GM12892 (cell line): ENCODE measurements at places on chromosomes 1 and 21.

DNA sequence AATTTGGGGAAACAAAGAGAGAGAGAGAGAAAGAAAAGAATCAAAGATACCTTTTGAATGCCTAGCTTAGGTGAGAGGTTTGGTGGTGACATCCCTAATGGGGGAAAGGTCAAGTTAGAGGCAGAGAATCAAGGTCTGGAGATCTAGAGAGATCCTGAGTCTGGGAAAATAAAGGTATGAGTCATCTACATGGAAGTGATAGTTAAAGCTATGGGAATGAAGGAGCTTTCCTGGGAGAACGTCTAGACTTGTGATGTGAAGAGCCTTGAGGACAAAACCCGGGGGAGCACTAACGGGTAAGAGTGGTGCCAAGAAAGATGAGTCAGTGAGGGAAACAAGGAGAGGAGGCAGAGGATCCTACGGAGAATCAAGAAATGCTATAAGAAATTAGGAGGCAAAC lies 110.8 kb upstream of the RUNX1 start:
- DNase-seq: no peak

GRCh38 chr1:52142220-52143183 lies 613 bp downstream of the ZFYVE9 start:
- peak; percentile 32 for DNase-seq

- DNase-seq: no peak
Observed at GRCh38 chr1:237811633-237812032, 79.1 kb downstream of the ZP4 start.

GRCh38 chr1:199780948-199781670 lies 246.4 kb upstream of the NR5A2 start:
- DNase-seq: no peak

DNA sequence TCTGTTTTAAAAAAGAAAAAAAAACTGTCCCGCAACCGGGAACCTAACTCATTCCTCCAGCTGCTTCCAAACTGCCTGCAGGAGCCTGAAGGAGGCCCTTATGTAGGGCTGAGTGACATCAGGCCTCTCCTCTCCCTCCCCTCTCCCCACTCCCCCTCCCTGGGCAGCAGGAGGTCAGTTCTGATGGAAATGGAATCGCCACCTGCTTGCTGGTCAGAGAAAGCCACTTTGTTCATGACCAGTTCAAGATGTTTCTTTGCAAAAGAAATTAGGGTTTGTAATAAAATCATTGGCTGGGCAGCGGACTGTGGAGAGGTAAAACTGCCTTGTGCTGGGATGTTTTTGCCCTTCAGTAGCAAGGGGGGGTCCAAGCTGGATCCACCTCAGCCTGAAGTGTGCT lies at the start of gene MAP1LC3C:
MAP1LC3C (minus strand) TSS at position 73 of the 400 bp plus-strand sequence. CDS start 90 bp downstream, outside the sequence.
- no peak for DNase-seq

GRCh38 chr1:196997423-196997822 lies 20.1 kb downstream of the CFHR5 start:
- DNase-seq: no peak

GRCh38 chr1:115927971-115928370 lies 48.3 kb upstream of the SLC22A15 start:
- no peak for DNase-seq

- no peak for DNase-seq
Observed at GRCh38 chr1:152313319-152313801, 11.7 kb downstream of the FLG start.
